NCI-H2081 treated with DMSO at 0.1 percent for 48 hours (cell line): ENCODE measurements at places on chromosomes 5 and 9.

GRCh38 chr5:135079099-135079681, 45.2 kb upstream of the PITX1 start:
- no peak for DNase-seq

GRCh38 chr9:122364117-122364782, 6.6 kb upstream of the PTGS1 start:
- no peak for DNase-seq

- no peak for DNase-seq
These were observed 52.4 kb upstream of the PSD2 start for GRCh38 chr5:139743001-139743771.

DNA sequence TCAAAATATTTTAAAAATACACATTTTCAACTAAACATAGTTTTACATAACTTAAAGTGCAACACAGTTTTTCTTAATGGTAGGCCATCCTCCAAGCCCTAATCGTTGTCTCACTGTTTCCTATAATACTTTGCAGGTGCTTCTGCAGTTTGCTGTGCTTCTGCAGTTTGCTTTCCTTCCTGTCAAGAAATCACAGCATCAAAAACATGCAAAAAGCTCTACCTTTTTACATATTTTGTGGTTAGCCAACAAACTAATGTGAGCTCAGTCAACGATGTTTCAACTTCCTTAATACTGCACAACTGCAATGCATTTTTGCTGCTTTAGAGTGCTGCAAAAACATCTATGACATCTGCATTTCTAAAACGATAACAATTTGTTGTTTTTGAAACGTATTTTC, 25.2 kb downstream of the EMB start:
- DNase-seq: no peak

DNA sequence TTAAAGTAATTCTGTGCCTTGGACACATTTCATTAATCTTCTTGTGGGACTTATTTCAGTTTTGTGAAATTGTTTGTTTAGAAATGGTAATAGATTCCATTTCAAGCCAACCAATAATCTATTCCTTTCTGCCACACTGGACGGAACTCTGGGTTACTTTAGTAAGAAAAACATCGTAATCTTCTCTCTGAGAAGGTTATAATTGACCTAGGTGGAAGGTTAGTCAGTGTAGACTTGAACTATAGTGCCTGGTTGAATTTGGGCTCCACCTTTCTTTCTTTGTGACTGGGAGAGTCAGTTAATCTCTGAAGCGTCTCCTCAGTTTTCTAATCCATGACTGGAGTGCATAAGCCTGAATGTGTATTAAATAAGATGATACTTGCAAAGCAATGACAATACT, 89.7 kb upstream of the PRLR start:
- no peak for DNase-seq

GRCh38 chr5:176533894-176534611, 3.1 kb downstream of the RNF44 start:
- no peak for DNase-seq

DNA sequence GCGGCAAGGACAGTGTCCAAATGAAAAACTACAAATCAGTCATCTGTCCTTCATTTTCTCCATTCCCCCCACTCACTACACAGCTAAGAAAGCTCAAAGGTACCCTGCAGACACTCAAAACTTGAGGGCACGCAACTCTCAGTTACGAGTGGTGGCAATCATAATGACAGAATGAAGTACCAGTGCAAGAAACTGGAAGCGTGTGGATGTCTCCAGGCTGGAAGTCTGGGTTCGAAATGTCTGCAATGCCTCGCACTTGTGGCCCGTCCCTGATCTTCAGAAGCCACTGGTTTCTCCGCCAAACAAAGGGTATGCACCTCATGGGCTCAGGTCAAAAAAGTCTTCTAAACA, 597 bp upstream of the CENPH start:
- no peak for DNase-seq

GRCh38 chr5:66958980-66959641, 237.5 kb downstream of the CD180 start:
- no peak for DNase-seq

DNA sequence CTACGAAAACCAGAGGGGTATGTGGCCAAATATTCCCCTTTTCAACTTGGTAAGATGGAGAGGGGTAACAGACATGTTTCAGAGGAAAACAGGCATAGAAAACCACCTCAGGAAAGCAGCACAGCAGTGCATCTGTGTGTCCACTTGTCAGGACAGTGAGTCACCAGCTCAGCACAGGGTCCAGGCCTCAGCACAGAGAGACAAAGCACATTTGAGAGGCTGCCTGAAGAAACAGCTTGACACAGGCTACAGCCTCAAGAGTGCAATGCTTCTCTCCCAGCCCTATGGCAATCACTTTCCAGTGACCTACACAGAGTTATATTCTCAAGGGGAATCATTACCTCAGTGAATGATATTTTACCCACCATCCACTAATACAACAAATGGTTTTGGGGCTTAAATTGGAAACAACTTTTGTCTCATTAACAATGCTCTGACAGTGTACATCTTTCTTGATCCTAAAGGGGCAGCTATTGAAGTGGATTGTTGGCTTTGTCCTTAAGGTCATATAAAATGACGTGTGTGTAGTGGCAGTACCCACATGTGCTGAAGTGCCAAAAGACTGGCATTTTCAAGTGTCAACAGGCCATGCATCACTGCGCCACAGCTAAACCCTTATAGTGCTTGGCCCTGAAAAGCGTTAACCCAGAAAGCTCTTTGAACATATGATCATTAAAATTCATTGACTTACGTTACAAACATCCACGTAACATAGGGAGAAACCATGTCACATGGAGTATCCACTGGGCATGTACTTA, 46.4 kb downstream of the ERMP1 start:
- DNase-seq: no peak

DNA sequence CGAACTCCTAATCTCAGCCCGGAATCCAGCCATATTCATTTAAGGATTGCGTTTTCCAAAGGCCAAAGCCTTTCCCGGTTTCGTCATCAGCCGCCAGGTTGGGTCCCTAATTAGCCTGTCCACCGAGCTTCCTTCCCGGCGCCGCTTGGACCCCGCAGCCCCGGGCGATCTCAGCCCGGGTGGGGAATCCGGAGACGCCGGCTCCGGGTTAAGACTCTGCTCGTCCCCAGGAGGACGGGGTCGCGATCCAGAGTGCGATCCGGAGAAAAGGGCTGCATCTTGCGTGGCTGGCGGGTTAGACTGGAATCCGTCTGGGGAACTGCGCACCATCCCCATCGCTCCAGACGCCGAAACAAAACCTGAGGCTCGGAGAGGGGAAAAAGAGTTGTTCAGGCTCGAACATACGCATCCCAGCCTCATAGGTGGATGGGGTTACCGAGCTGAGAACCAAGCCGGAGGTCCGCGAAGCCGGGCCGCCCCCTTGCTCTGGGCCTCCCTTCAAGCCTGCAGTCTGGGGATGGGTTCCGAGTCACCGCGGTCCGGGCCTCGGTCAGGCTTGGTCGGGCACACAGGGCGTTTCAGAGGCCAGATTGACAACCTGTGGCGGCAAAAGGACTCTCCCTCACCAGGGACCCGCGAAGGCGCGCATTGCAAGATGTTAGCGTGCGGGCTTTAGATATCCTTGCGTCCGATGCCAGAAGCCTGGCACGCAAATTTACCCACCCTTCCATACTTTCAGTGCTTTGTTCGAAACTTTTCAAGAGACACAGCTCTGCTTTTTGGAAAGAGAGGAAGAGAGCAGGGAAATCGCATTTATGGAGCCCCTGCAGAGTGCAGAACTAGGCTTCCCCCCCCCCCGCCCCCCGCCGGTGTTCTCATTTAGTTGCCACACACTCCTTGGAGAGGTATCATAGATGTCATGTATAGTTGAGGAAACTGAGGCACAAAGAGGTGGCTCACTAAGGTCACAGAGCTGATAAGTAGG, 7.9 kb downstream of the MSX2 start:
- DNase-seq: no peak

- no peak for DNase-seq
These were observed 184.7 kb downstream of the C9orf50 start for GRCh38 chr9:129435988-129436717.

- DNase-seq: no peak
These were observed 115.1 kb downstream of the PCSK1 start for GRCh38 chr5:96317945-96318344.

DNA sequence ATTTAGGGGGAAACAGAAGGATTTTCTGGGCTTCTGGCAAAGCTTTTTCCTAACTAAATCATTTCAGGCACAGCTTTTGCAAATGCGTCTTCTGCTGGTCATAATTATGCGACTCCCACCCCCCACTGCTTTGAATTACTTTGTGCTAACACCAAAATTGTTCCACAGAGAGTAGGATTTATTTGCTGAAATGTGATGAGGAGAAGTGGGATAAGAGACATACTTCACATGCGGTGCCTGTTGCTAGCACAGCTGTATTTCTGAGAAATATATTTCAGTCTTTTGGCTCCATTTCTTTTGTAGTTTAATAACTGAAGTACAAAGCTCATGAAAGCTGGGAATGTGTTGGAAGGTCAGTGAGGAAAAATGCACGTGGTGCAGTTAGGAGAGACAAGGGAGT, 83.2 kb upstream of the TAS2R1 start:
- no peak for DNase-seq

GRCh38 chr5:159849437-159850083, 66.7 kb upstream of the ADRA1B start:
- DNase-seq: no peak

- no peak for DNase-seq
These were observed 493.5 kb downstream of the IRX1 start for GRCh38 chr5:4089087-4089486.

DNA sequence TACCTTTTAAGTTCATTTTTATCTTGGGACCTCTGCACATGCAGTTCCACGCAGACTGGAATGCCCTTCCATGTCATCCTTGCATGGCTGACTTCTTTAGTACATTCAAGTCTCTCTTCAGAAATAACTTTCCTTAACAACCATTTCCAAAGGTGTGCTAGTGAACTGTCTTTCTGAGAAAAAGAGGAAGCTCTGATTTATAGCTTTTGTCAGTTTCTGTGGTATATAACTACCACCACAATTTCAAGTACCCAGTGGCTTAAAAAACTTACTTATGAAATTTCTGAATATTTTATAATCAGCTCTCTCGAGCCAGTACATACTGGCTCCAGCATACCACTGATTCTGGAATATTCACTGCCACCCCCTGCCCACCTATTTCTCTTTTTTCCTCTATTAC, 1613.8 kb downstream of the MAT2B start:
- DNase-seq: no peak

DNA sequence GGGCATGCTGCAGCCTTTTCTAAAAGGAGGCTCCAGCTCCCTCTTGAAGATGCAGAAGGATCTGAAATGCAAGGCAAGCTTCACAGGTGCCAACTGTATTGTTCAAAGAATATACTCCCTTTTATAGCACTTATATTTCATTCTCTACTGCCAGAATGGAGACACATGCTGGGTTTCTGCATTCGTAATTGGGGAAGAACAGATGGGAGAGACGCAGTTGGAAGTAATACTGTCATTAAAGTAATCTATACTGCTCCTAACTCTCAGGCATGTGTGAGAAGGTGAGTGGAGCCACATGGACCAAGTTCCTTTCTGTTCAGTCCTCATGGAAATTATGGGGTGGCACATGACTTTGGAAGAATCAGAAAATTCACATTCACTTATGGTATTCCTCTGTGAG, 226.4 kb downstream of the TRIM32 start:
- DNase-seq: no peak

GRCh38 chr9:105964156-105964555, 269.8 kb downstream of the TMEM38B start:
- DNase-seq: no peak

- no peak for DNase-seq
These were observed 29.9 kb downstream of the USP20 start for GRCh38 chr9:129864991-129865647.

GRCh38 chr9:129027685-129028191, 393 bp downstream of the SH3GLB2 start:
- DNase-seq: no peak

DNA sequence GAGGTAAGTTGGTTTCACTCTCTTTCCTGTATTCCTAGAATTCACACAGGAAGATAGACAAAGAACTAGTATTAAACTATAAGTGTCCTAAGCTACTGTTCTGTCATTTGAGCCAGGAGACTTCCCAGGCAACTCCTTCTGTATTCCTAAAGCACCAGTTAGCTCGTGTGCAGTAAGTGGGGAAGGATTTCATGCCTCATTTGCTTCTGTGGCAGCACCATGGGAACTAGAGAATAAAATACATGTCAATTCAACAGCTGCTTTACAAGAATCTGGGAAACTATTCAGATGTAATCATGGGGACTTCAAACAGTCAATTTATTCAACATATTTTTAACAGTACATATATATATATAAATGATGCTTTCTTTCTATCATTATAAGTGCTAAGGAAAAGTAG, 762.3 kb downstream of the PRELID2 start:
- no peak for DNase-seq

DNA sequence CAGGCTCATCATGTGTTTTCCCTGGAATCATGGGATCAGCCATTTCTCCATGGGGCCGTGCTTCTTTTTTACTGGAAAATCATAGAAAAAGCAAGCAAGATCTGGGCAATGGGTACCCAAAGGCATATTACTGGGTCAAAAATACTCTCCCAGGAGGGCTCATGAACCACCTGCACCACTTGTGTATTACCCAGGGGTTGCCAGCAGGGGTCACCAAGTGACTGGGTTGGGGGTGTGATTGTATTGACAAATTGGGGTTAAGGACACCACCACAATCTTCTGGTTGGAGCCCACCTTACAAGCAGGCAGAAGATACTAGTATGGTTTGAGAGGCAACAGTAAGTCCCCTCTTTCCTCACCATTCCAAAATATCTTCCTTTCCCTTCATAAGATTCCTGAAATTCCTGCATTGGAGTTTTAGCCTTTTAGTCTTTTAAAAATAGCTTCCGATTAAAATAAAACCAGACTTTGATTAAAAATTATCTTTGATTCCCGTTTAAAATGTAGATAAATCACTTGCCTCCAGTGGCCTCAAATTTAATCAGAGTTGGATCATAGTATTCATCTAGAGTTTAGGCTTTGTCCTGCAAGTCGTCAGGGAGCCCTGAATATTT, 603.3 kb downstream of the KIF4B start:
- no peak for DNase-seq
